ENCODE measurements at places on chromosomes 5 and 9.

DNA sequence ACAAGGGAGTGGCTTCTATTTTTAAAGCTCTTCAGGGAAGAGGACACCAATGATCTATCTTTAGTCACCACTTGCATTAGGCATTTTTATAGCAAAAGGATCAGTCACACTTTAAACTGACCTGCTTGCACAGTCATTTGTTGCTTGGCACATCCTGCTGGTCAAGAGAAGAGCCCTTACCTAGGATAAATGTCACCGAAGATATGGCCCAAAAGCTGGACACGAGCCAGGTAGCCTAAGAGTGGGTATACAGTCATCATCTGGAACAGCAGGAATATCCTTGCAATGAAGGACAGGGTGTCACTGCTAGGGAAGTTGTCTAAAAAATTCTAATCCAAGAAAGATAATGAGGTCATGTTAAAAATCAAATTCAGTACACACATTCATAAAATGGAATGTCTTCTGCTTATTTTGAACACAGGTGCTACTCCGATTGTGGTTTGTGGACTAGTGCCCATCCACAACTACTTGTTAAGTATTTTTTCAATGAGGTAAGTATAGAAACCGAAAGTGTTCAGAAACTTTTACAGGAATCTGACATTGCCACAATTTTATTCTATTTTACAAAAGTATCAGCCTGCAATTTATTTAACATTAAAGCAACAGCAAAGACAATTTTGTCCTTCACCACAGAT lies 78.4 kb downstream of the SLC38A9 start:
- DNase-seq, result no peak

DNA sequence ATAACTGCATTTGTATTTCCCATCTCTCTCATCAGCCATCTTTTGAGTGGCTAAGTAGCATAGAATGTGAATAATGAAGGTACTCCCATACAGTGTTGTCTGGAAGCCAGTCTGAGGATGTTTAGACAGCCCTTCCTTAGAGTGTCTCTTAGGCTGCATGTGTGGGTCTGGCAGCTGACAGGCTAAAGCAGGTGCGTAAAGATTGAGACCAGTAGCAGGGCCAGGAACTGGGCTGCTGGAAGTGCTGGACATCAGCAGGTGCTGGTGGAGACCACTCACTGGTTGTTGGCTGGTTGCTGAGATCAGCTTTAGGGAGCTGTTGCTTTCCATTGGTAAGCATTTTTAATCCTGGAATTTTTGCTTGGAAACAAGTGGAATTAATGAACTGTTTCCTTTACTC lies 197.5 kb downstream of the PCSK5 start:
- DNase-seq, result no peak

DNA sequence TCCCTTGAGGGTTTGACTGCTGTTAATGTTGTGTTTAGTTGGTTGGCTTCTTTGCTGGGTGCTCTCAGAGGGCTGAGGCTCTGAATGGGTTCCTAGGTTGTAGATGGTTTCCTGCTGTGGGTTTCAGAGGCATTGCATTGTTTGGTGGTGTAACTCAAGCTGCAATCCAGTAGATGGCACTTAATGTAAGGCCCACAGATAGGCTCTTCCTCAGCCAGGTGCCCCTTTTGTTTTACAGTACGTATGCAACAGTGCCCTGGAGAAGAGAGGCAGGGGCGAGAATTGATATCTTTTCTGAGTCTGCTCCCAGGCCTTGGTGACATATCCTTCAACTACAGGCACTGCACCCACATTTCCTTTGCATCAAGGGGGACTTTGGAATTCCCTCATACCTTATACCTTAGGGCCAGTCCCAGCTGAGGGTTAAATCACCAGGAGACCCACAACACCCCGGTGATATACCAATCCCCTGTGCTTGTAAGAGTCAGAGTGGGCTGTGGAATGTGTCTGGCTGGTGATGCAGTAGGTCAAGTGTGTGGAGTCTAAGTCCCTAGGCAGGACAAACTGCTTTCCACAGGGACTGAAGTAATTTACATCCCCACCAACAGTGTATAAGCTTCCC lies 7.0 kb upstream of the UGT3A2 start:
- DNase-seq, result peak; percentile 44

DNA sequence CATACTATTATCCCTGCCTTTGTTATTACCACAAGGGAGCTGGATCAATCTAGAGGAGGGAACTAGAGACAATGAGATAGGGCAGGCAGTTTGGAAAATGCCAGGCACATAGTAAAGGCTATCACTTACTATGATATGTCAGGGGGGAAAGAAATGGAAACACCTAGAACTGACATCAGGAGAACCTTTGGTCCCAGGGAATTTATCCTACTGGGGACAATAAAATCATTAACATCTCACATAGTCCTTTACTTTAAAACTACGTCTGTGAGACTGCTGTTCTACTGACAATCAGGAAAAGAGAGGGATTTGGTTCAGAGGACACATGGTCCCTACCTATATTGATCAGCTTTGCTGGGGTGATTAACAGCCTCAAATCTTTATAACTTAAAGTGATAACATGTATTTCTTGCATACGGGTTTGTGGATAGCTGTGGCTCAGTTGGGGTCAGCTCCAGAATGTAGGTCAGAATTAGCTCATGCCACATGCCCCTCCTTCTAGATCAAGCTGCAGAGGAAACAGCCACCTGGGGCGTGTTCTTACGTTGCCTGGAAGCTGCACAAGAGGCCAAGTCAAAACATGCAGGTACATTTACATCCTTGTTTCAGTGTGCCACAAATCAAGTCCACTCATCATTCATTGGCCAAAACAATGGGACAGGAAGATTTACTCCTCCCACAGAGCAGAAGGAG lies 43.9 kb upstream of the ALDOB start:
- DNase-seq, result peak; percentile 45

- no peak for DNase-seq
Measured at GRCh38 chr5:180193749-180194375, 15.1 kb downstream of the RASGEF1C start.

DNA sequence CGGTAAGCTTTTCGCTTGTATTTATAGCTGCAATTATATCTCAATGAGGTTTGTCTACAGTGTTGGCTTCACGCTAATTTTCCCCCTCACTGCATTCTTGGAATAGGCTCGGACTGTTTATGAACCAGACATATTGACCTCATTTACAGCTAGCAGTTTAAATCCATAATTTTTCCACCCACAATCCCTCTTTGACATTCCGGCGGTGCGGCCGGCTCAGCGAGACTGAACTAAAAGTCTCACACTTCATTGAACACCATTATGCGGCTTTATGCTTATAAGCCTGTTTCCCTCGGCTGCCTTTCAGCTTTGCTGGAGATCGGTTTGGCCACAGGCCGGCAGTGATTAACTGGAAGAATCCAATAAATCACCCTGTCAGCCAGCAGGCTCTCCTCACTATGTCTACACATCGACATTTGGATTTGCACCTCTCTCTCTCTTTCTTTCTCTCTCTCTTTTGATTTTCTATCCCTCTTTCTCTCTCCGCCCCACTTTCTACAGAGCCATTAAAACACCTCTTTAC lies 315.0 kb upstream of the TLE4 start:
- DNase-seq, result peak; percentile 31

- DNase-seq, result no peak
Measured at GRCh38 chr9:92627651-92628050, 42.3 kb downstream of the IPPK start.

- no peak for DNase-seq
Measured at GRCh38 chr5:123701511-123702200, 189.7 kb downstream of the CSNK1G3 start.

DNA sequence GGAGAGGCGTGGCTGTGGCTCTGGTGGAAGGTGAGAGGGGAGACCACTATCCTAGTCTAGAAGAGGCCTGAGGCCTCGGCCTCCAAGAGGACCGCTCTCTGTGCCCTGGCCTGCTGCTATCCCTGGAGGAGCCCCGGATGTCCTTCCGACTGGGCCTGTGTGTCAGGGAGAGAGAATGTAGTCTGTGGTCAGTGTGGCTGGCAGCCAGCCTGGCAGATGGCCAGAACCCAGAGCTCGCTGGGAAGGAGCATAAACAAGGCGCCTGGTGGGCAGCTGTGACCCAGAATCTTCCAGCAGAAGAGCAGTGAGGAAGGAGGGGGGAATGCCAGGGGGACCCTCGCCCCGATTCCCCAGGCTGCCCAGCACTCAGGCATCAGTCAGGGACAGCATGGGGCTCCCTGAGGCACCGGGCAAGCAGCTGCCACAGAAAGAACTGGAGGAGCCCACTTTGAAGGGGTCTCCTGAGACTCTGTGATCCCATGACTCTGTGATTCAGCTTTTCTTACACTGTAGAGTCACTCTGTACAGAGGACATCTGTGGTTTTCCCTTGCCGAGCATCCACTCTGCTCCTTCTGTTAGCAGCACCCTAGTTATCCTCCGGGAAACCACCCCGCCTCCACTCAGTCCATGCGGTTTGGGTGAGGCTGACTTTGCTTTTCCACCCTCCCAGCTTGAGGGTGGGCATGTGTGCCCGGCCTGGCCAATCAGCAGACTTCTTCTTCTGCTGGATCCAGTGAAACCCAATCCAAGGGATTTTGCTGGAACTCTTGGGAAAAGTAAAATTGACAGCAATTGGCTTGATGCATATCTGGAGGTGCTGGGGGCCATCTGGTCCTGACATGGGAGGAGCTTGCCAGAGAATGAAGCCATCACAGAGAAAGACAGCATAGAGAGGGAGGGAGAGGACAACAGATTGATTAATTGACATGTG lies 46.2 kb upstream of the PWWP2A start:
- peak; percentile 65 for DNase-seq

GRCh38 chr5:52943285-52943684 lies 45.9 kb upstream of the ITGA2 start:
- DNase-seq, result no peak

DNA sequence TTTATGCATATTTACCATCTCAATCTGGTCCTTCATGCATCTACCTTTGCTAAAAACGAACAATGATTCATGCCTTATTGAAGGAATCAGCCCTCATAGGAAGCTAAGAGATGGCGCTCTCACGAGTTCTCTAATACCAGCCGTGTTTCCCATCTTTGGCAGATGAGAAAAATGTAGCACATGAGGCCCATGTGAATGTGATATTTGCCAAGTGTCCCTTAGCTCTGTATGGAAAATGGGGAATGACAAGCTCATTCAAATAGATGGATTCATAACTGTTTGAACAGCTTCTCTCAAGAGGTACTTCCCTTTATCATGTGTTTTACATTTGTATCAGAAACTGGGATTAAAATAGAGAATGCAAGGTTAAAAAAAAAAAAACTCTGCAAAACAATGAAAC lies 66.1 kb downstream of the TTC39B start:
- DNase-seq, result no peak

DNA sequence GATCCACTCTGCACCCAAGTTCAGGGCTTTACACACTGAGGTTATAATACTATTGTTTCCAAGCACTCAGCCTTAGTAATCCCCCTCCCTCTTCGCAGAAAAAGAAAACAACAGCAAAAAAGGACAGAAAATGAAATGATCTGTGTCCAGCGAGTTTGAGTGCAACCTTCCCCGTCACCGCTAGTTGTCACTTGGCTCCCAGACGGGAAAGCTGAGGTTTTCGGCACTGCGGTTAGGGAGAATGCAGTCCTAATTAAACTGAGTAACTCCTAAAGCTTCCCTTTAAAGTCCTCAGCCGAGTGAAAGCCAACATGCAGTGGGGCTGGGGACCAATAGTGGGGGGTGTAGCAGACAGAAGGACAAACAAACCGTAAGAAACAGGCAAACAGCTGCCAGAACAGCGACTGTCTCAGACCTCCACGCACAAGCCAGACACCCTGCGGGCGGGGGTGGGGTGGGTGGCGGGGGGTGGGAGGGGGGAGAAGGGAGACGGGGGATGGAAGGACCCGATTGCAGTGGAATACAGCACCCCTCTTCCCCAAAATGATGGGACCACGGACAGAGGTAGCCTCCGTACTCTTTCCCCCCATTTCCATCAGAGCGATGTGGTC lies 680 bp downstream of the GLRA1 start:
- peak; percentile 54 for DNase-seq

DNA sequence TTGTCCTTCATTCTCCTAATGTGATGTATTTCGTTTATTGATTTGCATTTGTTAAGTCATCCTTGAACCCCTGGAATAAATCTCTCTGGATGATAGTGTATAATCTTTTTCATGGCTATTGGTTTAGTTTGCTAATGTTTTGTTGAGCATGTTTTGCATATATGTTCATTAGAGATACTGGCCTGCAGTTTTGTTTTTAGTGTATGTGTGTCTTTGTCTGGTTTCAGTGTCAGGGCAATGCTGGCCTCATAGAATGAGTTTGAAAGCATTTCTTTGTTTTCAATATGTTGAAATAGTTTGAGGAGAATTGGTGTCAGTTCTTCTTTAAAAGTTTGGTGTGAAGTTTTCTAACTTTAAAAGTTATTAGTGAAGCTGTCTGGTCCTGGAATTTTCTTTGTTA lies 149.6 kb upstream of the ATP10B start:
- DNase-seq, result no peak

- DNase-seq, result no peak
Measured at GRCh38 chr5:75034137-75034739, 18.1 kb downstream of the GCNT4 start.

DNA sequence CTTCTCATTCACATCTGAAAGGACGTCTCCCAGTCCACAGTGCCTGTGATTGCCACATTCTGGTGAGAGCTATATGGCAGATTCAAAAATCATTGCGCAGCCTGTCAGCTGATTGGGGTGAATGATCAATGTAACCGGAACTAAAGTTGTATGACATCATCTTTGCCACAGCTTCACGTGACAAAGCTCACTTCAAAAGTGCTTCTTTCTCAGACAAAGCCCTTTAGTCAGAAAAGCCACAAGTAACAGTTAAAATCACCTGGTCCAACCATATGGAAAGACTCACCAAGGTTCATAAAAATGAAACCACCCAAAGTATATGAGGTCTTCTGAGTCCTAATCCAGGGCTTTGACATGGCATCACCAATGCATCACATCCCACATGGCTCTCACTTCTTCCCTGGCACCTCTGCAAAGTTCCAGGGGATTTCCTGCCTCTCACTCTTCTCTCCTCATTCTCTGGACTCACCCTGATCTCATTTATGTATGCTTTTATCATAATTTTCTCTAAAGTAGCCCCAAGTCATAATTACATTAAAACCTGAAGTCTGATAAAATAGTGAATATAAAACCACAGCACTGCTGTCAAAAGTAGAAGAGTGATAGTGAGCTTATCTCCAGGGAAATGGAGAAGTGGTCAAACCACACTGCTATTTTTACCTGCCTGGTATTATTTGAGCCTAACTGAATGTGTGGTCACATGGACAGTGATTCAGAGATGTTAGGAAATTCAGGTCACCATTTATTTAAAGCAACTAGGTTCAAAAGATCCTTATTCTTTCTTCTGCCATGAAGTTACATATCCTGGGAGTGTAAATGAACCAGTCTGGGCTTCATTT lies 193.1 kb upstream of the PTGER4 start:
- no peak for DNase-seq

- no peak for DNase-seq
Measured at GRCh38 chr5:167634432-167634831, 657.0 kb upstream of the WWC1 start.

- DNase-seq, result no peak
Measured at GRCh38 chr5:155001523-155001922, 12.0 kb upstream of the KIF4B start.

DNA sequence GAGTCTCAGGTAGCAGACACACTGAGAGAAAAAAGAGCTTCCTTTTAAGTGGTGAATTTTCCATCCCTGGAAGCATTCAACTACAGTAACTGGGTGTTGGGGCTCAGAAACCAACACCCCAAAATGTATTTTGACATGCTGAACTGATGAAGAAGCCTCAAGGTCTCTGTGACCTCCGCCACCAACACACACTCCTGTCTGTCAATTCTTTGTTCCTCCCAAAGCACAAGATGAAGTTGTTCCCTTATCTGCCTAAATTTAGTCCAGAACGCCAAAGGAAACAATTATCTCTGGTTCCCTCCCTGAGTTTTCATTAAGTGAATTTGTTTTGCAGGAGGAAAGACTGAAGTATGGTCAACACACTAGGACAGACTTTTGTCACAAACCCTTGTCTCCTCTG lies 1.4 kb upstream of the CDKN2AIPNL start:
- no peak for DNase-seq

All from iPS-NIHi11 (cell line).